ENCODE measurements at places on chromosomes 11 and 22.

DNA sequence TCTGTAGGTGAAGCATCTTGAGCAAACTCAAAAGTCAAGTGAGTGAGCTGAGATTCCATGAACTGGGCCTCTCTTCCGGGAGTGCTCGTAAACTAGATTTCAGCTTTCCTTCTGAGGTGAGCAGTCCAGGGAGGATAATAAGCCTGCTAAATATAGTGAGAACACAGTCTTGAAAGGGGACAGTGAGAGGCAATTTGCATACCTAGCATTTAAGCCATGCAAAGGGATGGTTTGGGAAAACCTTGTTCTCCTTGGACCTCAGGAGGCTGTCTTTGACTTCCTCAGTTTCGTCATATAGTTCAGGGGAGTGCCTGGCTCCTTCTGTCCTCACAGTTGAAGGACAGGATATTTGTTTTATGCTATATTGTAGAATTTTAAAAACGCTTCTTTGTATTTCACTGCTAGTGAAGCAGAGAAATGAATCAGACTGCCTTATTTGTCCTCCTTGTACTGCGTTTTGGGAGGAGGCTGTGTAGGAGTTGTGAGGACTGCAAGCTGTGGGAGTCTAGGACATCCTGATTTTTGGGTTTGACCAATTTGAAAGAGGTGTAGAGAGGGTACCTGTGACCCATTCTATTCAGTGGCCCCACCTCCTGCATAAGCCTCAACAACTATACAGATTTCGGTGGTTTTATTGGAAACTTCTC, 11.0 kb upstream of the SORL1-AS1 start:
- DNase-seq = no peak

- DNase-seq = no peak
These were observed 7.8 kb downstream of the P2RY2 start for GRCh38 chr11:73225851-73226250.

DNA sequence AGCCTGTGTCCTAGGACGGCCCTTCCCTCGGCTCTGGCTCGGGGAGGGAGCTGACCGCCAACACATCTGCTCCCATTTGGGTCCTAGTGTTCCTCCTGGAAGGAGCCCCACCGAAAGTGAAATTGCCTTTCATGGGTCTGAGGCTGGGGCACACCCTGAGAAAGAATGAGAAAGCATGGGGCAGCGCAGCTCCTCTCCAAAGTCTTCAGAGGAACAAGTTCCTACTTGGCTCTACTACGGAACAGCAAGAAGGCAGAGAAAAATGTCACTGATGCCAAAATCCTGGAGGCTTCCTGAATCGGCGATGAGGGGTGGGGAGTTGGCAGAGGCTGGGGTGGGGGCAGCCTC, 41.5 kb upstream of the MYEOV start:
- no peak for DNase-seq

DNA sequence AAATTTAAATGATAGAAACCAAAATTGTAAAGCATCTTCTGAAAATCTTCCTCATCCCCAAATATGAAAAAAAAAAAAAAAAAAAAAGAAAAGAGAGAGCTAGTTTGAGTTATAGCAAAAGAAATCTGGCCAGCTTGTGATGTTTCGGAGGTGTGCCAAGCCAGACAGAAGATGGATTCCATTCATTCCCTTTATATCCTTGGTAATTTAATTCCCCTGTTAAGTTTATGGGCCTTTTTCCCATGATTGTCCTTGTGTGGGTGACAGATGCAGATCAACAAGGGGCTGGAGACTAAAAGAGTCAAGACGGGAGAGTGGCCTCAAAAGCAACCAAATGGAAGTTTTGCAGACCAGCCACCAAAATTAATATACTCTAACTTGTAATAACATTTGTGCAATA, 47.6 kb upstream of the PARVA start:
- DNase-seq = no peak

- DNase-seq = no peak
These were observed 32.8 kb downstream of the NRXN2 start for GRCh38 chr11:64690235-64690634.

DNA sequence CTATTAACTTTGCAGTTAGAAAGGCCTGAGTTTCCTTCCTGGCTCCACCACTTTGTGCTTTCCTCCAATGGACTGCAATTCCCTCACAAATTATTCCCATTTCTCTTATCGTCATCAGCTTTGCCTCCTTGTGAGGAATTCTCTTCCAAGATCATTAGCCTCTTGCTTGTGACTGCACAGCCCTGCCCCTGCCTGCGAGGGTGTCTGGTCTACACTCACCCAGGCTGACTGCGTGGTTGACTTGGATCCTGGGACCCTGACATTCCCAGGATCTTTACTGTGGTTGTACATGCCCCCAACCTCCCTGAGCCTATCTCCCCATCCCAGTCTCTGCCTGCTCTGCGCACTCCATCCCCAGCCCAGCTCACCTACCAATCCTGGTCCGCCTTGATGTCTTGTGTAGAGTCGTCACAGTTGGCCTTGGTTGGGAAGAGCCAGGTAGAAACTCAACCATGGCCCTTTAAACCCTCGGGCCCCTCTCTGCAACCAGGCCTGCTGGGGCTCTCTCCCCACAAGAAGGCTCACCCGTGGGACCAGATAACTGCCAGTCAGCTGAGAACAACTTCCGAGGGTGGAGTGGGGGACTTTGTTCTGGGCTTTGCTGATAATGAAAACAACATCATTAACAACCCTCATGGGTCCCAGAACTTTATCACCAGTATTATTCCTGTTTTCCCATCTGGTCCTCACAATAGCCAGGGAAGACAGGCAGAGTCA, at the start of gene OR2AT4:
OR2AT4 (minus strand) TSS at position 421 of the 717 bp plus-strand sequence.
- no peak for DNase-seq

DNA sequence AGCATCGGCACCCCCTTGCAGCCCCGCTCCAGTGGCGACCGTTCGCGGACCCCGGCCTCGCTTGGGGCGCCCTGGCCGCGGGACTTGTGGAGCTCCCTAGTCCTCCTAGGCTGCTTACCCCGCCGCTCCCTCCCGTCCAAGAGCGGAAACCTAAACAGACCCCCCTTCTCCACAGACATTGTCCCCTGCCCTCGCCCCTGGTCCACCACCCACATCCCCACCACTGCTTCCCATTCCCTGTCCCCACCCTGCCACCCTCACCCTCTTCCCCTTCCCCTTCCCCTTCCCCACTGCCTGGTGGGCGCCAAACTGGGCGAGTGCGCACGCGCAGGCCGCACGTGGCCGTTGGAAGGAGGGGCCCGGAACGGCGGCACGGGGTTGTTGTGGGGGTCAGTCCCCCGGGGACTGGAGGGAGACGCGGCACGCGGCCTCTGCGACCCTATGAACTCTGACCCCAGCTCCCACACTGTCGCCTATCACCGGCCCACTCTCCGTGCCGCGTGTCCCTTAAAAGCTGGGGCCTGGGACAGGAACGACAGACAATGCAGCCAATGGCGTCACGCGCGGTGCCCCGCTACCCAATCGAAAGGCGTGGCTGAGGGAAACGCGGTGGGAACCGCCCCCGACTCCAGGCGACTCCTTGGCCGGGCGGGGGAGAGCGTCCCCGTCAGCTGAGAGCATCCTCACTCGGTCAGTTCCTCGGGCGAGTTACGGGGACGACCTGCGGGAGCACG, at the start of gene SNX32:
SNX32 (plus strand) TSS at position 667 of the 734 bp plus-strand sequence. CDS start 103 bp downstream, outside the sequence.
- DNase-seq = peak; percentile 86

- DNase-seq = no peak
These were observed 38.0 kb downstream of the C11orf71 start for GRCh38 chr11:114362326-114362725.

- no peak for DNase-seq
These were observed 12.4 kb downstream of the TOP3B start for GRCh38 chr22:21970037-21970799.

GRCh38 chr11:79030448-79030847, 410.4 kb downstream of the TENM4 start:
- DNase-seq = no peak

DNA sequence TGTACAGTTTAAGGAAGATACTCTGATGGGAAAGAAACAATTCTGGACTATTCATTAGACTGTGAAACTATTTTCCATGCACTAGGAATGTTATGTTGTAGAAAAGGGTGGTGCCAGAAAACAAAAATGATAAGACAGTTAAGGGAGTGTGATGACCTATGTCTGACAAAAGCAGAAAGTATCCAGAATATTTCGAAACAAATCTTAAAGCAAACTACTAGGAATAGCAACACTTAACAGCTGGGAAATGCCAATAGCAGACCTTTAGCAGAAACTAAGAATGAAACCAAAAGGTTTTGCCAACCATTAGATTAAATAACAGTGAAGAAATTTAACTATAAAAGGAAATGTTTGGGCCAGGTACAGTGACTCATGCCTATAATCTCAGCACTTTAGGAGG, 3.3 kb upstream of the ARHGAP20 start:
- no peak for DNase-seq

DNA sequence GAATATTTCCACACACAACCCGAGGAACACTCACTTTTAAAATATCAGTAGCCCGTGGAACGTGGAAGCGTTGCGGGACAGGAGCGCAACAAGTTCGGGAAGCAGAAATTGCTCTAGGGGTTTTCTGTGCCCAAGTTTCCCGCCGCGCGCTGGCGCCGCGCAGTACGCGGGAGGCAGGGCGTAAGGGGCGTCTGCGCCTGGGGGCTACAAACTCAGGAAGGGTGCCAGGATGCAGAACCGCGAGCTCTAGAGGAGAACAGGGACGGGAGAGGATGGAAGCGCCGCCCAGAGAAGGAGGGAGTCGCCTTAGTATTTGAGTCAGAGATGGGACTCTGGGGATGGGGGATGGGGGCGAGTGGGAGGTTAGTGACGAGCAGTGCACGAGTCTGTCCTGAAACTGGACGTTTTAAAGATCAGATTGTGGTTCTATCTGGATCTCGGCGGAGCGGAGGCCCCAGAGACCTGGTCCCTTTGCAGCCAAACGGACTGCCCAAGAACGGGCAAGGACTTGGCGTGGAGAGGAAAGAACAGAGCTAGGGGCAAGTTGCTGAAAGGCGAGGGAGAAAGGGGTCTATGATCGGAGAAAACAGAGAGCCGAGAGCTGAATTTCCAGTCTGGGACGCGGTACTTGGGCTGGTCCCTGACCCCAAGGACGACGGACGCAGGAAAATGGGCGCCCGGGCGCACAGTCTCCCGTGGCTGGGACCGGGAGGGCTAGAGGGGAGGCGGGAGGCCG, 4.7 kb downstream of the BSX start:
- no peak for DNase-seq

DNA sequence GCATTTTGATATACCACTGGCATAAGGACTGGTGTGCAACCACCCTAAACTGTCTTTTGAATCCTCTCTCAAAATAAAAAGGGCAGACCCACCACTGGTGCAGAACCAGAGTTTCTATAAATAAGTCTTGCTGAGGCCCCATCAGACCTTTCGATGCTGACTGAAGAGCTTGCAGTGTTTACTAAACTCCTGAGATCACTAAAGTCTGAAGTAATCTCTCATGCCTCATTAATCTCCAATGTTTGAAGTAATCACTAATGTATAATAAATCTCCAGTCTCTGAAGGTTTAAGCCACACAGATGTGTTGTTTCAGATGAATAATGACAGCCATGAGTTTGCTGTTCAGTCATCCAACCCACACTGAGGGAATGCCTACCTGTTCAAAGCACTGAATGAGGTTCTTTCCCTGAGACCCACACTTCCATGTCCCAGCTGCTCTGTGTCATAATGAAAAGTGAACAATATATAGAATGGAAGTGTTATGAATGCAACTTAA, 50.6 kb upstream of the DEUP1 start:
- DNase-seq = no peak

- no peak for DNase-seq
These were observed 18.1 kb downstream of the TSKU start for GRCh38 chr11:76801225-76801624.

GRCh38 chr11:42054351-42054900, 595.0 kb upstream of the LRRC4C start:
- no peak for DNase-seq

- DNase-seq = no peak
These were observed 179.4 kb downstream of the ETS1 start for GRCh38 chr11:128407962-128408361.

GRCh38 chr11:18313965-18314763, 7.8 kb downstream of the HPS5 start:
- DNase-seq = no peak

- peak; percentile 51 for DNase-seq
These were observed 4.7 kb downstream of the FEN1 start for GRCh38 chr11:61797263-61797944.

DNA sequence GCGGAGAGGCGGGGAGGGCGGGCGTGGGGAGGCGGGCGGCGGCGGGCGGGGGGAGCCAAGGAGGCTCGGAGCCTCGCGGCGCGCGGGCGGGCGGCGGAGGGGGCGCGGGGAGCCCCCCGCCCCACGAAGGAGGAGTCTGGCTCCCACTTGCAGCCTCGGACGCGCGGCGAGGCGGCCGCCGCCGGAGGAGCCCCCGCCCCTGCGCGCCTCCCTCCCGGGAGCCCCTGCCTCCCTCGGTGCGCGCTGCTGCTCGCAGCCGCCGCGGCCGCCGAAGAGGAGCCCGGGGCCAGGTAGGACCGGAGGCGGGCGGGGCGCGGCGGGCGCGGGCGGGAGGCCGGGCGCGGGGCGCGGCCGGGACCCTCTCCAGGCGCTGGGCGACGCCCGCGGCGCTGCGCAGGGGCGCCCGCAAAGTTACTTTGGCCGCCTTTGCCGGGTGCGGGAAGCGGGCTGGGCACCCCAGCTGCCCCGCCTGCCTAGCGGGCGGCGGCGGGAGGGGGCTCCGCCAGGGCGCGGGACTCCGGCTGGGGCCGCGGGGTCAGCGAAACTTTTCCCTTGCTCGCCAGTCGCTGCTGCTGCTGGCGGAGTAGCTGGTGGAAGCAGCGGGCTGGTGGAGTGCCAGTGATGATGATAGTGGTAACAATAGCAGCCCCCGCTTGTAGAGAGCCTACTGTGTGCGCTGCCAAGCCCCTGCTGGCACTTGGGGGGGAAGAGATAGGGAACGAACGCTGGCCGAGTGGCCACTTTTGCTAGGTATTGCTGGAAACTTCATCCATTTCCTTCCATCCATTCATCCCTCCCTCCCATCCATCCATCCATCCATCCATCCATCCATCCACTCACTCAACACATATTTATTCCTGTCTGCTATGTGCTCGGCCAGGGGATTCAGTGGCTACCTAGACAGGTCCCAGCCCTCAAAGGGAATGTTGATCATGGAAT, at the start of gene MPPED1:
MPPED1 (plus strand) TSS at position 146 of the 939 bp plus-strand sequence. CDS start 12,972 bp downstream, outside the sequence.
- no peak for DNase-seq

- no peak for DNase-seq
These were observed 181.7 kb upstream of the ZC3H12C start for GRCh38 chr11:109911488-109911887.

DNA sequence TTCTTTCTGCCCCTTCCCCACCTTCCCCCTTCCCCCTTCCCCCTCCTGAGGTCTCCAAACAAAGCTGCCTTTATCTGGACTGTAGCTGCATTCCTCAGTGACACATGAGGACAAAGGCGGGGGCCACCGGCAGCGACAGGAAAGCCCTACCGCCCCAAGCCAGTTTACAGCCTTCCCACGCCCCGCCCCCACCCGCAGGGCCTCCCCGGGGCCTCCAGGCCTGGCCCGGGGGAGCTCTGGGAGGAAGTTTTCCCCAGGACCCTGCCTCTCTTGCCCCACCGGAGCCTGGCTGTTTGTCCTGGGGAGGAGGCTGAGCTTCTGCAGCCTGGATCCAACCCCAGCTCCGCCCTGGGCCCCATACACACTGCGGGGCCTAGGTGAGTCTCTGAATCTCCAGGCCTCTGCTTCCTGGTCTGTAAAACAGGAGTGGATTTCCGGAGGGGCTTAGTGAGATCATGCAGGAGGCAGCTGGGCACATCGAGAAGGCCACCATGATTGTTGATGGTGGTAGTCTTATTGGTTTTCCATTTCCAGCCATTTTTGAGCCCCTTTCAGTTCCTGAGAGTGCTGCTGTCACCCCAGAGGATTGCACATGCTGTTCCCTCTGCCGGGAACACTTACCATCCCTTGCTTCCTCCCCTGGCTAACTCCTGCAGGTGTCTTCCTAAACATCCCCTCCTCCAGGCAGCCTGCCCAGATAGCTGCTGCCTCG, 130.7 kb downstream of the MN1 start:
- no peak for DNase-seq

GRCh38 chr22:42437488-42438292, 5.5 kb upstream of the NFAM1 start:
- DNase-seq = peak; percentile 67
